Islet precursor cell (in vitro differentiated cells): ENCODE measurements at places on chromosomes 12 and 14.

DNA sequence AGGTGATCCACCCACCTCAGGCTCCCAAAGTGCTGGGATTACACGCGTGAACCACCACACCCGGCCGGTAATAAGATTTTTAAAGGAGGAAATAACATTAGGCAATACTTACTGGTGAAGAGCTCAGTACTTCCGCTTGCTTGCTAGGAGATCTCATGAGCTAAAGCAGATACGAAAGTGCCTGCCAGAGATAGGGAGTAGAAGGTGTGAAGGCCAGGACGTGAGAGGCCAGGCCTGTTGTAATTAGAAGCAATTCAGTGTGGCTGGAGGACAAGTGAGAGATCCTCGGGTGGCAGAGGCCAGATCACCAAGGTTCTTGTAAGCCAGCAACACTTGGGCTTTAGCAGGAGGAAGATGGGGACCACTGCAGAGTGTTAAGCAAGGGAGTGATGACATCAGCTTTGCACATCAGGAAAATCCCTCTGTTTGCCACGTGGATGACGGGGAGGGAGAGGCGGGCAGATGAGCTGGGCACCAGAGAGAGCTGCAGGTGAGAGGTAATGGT lies 7.6 kb downstream of the TECPR2 start:
- DNase-seq, result no peak

GRCh38 chr14:82388488-82388887 lies 854.8 kb upstream of the SEL1L start:
- no peak for DNase-seq

- peak; percentile 82 for DNase-seq
These were observed 1.4 kb downstream of the AKT1 start for GRCh38 chr14:104794099-104794498.

DNA sequence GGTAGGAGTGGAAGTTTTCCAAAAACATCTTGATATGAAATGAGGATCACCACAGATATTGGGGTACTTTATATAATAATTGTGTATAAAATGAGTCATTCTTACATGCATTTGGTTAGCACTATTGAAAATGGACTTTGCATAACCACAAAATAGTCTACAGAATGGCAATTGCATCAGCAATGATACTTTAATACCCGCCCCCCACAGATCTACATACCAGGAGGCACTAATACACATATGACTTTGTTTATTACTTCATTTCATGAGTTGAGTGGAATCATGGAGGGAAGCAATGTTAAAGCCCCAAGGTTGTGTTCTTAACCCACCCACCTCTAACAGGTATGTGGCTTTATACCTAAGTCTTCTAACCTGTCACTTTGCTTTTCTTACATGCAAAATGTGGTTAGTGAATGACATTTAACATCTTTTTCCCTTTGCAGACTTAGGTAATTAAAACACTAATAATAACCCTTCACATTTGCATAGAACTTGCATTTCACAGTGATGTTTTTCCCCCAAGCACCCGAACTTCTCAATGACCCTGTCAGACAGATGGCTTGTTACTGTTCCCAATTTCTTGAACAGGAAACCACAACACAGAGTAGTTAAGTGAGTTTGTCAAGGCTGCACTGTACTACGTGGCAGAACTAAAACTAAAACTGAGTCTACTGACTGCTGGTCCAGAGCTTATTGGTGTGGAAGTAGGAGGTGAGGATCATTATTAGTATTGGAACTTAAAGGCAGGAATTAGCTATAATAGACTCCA lies 101.9 kb downstream of the NPAS3 start:
- no peak for DNase-seq
